ENCODE measurements at places on chromosomes 11 and 22.

- DNase-seq: no peak
Observed at GRCh38 chr11:124890683-124891372, 6.8 kb downstream of the ROBO4 start.

GRCh38 chr11:116126562-116126961 lies 622.3 kb upstream of the CADM1 start:
- no peak for DNase-seq

DNA sequence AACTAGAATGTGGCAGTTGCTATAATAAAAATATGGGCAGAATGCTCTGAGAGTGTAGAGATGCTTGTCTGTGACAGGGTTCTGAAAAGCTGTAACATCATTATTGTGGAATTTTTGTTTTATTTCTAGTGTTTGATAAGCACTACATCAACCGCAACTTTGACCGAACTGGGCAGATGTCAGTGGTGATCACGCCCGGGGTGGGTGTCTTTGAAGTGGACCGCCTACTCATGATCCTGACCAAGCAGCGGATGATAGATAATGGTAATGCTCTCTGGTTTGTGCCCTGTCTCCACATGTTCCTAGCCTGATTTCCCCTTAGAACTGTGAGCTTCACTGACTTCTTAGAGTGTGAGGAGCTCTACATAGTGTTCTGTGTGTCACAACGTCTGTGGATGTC lies 48.8 kb downstream of the DEPDC5 start:
- no peak for DNase-seq

DNA sequence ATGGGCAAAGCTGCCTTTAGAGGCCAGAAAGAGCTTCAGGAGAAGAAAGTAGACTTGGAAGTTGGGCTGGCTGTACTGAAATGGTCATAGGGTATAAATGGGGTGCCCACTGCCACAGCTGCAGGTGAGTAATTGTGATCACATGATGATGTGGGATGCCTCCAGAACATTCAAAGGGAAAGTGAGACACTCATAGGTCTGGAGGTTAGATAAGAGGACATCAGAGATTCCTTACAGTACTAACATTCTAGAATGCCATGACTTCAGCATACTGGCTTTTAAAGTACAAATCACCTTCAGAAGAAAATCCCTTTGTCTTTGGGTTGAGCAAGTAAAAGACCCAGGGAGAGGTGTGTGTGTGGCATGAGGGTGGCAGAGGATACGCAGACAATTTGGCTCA lies 419.2 kb downstream of the TENM4 start:
- DNase-seq: no peak

GRCh38 chr11:95330302-95330701 lies 99.3 kb upstream of the SESN3 start:
- DNase-seq: no peak

- DNase-seq: no peak
Observed at GRCh38 chr11:131932584-131933325, 562.3 kb downstream of the NTM start.

DNA sequence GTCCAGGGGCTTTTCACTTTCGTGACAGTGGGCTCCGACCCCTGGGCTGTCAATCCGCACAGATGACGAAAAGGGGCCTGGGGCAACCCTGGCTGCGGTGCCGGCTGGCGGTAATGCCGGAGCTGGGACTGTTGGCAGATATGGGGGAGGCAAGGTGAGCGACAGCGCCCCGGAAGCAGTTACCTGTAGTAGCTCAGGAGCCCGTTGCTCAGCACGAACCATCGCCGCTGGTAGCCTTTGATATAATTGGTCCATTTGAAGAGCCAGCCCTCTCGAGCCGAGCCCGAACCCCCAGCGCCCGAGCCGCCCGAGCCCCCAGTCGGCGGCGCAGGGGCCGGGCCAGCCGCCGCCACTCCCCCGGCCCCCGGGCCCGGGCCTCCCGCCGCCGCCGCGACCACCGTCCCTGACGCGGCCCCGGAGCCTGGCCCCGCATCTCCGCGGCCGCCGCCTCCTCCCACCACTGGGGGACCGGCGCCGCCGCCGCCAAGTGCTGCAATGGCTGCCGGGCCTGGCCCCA lies 396 bp downstream of the OSBP start:
- DNase-seq: peak; percentile 71

GRCh38 chr11:45675646-45676045 lies 10.2 kb upstream of the CHST1 start:
- no peak for DNase-seq

- peak; percentile 64 for DNase-seq
Observed at GRCh38 chr11:70650075-70650909, 252.0 kb downstream of the CTTN start.

- DNase-seq: peak; percentile 15
Observed at GRCh38 chr11:115848611-115849010, 344.4 kb upstream of the CADM1 start.

DNA sequence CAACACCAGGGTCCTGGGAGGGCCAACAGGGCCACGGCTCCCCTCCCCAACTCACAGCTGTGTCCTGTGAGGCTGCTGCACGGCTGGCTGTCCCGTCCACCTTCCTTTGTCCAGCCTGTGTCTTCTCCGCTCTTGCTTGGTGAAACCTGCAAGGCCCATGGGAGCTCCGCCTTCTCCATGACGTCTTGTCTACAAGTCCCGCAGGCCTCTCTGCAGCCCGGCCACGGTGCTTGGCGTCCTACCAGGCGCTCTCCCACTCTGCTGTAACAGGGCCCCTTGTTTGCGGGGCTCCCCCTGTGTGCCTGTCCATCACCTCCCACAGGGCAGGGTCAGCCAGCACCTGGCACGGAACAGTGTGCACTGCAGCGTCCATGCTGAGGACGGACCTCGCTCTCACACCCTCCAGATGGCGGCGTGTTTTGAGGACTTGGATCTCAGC lies 866.8 kb downstream of the TBC1D22A start:
- DNase-seq: no peak

DNA sequence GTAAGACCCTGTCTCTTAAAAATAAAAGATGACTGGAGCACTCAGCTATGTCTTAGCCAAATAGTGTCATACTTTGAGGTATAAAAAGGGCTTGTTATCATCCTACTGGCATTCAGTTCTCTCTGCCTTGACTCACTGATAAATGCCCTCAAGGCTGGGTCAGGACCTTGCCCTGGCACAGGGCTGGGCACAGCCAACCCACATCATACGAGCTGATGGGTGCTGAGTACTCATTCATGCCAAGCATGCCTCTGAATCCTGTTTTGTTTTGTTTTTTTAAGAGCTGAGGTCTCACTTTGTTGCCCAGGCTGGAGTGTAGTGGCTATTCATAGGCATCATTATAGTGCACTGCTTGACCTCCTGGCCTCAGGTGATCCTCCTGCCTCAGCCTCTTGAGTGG lies 1.9 kb downstream of the SMTNL1 start:
- no peak for DNase-seq

GRCh38 chr11:33919645-33920044 lies 27.8 kb upstream of the LMO2 start:
- DNase-seq: no peak

DNA sequence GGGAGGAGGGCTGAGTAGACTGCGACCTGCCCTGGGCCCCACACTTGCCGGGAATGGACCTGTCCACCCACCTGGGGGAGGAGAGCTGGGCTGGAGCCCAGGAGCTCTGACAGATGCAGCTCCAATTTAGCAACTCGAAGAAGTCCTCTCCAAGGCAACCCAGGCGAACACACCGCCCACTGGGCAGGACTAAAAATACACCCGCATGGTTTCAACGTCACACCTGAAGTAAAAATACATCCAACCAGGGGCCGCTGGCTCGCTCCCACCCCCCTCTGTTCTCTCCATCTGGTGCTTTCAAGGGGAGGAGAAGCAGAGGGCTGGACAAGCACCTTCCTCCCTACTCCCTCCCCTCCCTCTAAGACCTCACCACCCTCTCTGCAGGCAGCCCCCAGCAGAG lies 119.9 kb downstream of the FEZ1 start:
- DNase-seq: peak; percentile 42

DNA sequence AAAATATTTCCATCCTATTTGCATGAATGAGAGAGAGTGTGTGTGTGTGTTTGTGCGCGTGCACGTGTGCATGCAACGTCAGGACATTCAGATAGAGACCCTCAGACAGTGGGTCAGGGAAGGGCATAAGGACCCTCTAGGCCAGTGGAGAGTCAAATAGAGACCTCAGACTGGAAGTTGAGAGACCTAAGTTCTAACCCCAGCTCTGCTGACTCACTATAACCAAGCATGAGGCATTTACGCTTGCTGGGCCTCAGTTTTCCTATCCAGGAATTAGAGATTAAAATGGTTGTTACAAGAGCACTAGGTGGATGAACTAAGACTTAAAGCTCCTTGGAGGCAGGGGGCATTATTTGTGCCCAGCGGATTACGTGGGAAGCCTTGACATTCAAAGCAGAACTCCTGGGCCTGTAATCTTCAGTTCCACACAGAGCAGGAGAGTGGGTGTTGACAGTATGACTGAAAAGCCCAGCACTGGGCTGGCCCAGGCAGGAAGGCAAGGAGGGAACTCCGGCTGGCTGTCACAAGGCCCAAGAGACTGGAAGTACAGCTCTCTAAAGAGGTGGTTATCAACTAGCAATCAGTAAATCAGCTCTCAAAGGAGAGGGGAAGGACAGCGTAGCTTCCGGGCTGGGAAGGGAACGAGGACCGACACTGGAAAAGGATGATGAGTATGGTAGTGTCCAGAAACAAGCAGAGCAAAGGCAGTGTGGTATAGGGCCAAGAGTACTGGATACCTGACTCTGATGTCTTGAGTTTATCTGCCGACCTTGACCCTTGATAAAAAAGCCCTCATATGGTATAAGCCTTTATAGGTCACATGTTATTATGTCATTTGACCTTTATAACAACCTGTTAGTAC lies 9.2 kb downstream of the RHOG start:
- no peak for DNase-seq

DNA sequence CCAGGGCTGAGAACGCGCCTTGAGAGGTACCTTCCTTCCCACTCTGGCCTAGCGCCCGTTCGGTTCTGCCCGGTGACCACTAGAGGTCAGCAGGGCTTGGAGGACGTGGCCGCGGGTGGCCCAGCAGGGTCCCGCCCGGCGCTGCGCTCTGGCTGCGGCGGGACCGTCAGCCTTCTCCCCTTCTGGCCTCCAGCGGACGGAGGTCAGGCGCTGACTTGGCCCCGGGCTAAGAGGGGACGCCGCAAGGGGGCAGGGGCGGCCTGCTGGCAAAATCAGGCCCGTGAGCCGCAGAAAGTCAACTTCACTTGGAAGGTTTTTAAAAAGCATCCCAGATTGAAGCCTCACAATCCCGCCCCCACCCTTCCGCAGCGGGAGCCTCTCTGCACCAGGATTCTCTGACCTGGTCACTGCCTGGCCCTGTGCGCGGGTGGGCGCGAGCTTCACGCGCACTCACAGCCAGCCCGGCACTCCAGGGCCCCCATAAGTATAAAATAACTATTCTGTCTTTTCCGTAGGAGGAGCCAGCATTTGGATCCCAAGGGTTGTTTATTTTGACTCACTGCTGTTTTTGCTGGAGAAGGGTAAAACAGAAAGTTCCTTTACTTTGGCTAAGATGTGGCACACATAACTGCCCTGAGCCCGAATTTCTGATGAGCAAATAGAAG lies 23.2 kb upstream of the ZBTB16 start:
- peak; percentile 58 for DNase-seq

Measured in MM.1S (cell line).